Ovary (tissue), 10 donors: ENCODE measurements at places on chromosomes 1 and 21. TPM values are rescaled to one million over a fixed set of nuclear protein-coding genes. Genes with fewer than 3 reads are reported as not detected.

- no peak overlapping the region for H3K27ac ChIP-seq
- peaks cover 2% of the 10 kb centered on the region for H3K4me1 ChIP-seq
- no peaks in the 10 kb centered on the region for H3K27me3 ChIP-seq
Measured at GRCh38 chr21:28737674-28738419, 254.8 kb downstream of the LTN1 start.

DNA sequence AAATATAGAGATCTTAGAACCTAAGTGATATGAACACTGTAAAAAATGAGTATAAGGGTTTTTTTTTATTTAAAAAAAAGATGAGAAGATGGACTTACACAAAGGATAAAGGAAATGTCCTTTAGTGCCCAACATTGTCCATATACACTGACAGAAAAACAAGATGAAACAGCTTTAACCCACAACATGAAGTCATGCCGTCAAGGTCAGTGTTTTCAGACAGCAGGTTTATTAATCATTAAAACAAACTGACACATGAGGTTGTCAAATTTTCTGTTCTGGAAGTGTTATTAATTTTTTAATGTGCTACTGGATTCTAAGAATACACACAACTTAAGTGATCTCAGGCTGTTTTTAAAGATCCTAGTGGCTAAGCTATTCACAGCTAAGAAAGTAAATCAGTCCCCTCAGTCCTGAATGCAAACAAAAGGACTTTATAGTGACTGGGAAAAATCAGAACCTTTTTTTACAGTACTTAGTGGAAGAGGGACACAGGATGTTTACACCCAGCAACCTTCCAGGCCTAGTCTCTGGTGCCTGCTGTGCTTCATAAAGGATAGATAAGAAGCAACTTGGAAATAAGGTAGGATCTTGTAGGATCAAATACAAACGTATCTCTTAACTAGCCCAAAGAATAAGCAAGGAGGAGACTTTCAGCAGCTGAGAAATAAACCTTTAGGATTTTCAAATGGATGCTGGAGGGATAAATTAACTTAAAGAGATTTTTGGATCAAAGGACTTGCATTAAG, 21.9 kb upstream of the PKN2 start:
- no peak overlapping the region for H3K4me3 ChIP-seq
- no peaks in the 10 kb centered on the region for H3K27me3 ChIP-seq
- H3K4me1 ChIP-seq = no peaks in the 10 kb centered on the region
- H3K36me3 ChIP-seq = no peaks in the 10 kb centered on the region
- DNase-seq = no peak

GRCh38 chr1:107831921-107832320, 133.1 kb downstream of the VAV3 start:
- DNase-seq = no peak
- H3K27ac ChIP-seq = no peak overlapping the region
- no peaks in the 10 kb centered on the region for H3K36me3 ChIP-seq
- H3K4me1 ChIP-seq = no peaks in the 10 kb centered on the region
- no peak overlapping the region for H3K4me3 ChIP-seq

- no peaks in the 10 kb centered on the region for H3K36me3 ChIP-seq
- H3K4me1 ChIP-seq = no peaks in the 10 kb centered on the region
- H3K4me3 ChIP-seq = no peak overlapping the region
Measured at GRCh38 chr1:172670791-172671190, 11.9 kb downstream of the FASLG start.

GRCh38 chr1:212529211-212529741, 79.3 kb upstream of the ATF3 start:
- H3K36me3 ChIP-seq = no peaks in the 10 kb centered on the region
- H3K27ac ChIP-seq = no peak overlapping the region
- no peaks in the 10 kb centered on the region for H3K4me1 ChIP-seq

GRCh38 chr1:224528900-224529299, 87.2 kb upstream of the CNIH3 start:
- no peak for DNase-seq
- no peaks in the 10 kb centered on the region for H3K27me3 ChIP-seq
- H3K27ac ChIP-seq = no peak overlapping the region
- H3K4me1 ChIP-seq = peaks cover 1% of the 10 kb centered on the region
- H3K4me3 ChIP-seq = no peak overlapping the region

DNA sequence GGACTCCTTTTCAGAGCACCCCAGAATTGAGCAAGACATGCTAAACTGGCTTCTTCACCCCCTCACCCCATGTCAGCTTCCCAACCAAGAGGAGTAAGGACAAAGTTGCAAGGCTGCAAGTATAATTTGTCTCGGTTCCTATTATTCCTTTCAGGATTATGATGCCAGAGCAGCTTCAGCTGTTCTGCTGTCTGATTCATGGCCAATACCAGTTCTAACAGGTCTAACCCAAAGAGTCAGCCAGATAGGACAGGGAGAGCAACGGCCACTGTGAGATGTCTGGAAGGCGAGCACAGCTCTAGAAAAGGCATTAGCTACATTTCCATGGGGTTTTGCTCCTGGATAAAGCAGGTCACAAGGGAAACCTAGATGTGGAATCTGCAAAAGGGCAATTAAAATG, 53.3 kb upstream of the HOOK1 start:
- no peaks in the 10 kb centered on the region for H3K27me3 ChIP-seq
- no peak for DNase-seq
- H3K36me3 ChIP-seq = no peaks in the 10 kb centered on the region
- peaks cover 2% of the 10 kb centered on the region for H3K4me1 ChIP-seq

- no peak overlapping the region for H3K27ac ChIP-seq
Measured at GRCh38 chr1:232695621-232696385, 65.9 kb upstream of the SIPA1L2 start.

GRCh38 chr1:48908606-48909005, 131.9 kb upstream of the BEND5 start:
- H3K27ac ChIP-seq = no peak overlapping the region
- no peaks in the 10 kb centered on the region for H3K4me1 ChIP-seq
- H3K4me3 ChIP-seq = no peak overlapping the region
- no peaks in the 10 kb centered on the region for H3K36me3 ChIP-seq
- no peak for DNase-seq

DNA sequence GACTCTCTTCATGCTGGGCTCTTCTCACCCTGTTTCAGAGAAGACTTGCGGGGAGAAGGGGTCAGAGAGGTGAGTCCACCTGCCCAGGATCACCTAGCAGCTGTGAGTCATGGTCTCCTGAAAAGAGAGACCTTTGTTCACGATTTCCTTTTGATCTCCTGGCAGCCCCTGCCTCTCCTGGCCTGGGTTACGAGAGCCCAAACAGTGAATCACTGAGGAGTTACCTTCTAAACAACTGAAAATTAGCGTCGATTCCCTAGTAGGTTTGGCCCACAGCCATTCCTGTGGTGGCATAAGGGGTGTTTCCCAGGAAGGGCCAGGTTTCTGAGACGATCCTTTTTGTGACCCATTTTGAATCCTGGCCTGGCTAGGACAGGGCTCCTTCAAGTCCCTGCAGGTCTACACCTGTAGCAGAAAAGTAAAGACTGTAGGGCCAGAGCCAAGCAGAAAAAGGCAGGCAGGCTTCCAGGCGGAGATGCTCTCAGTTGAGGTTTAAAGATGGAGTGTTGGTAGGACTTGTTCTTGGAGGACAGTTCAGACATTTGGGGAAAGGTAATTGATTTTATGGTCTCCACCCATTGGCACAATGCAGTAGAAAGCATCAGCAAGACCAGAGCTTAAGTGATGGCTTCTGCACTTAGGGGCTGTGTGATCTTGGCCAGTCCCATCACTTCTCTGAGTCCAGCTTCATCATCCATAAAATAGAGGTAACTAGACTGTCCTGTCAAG, 2.1 kb upstream of the PLA2G2E start:
- no peak overlapping the region for H3K27ac ChIP-seq
- H3K27me3 ChIP-seq = no peaks in the 10 kb centered on the region
- no peaks in the 10 kb centered on the region for H3K36me3 ChIP-seq
- DNase-seq = no peak
- H3K4me3 ChIP-seq = no peak overlapping the region

DNA sequence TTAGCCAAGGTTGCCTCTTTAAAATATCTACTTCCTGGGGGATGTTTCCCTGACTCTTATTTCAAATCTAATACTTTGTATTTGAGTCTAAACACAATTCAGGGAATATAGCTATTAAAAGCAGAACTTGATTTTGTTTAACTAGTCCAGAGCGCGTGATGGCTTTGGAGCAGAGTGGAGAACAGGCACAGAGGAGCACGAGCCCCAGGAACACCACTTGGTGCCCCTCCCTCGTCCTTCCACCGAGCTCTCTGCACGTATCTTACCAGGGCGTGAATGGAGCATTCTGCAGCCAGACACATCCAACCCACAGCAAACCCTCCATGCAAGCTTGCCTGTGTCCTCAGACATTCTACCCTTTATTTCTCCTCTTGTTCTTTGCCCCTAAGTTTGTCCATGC, 14.1 kb downstream of the KIF26B start:
- no peak for DNase-seq
- H3K27ac ChIP-seq = no peak overlapping the region
- no peak overlapping the region for H3K4me3 ChIP-seq

- no peaks in the 10 kb centered on the region for H3K36me3 ChIP-seq
- no peak overlapping the region for H3K4me3 ChIP-seq
- no peaks in the 10 kb centered on the region for H3K4me1 ChIP-seq
Measured at GRCh38 chr21:29499734-29500343, 201.1 kb downstream of the BACH1 start.

- peaks cover 12% of the 10 kb centered on the region for H3K4me1 ChIP-seq
- H3K27ac ChIP-seq = peak overlapping the region; percentile 76
- H3K4me3 ChIP-seq = no peak overlapping the region
- DNase-seq = no peak
- H3K36me3 ChIP-seq = no peaks in the 10 kb centered on the region
Measured at GRCh38 chr1:162626094-162626493, 6.2 kb upstream of the DDR2 start.

- DNase-seq = no peak
- H3K36me3 ChIP-seq = no peaks in the 10 kb centered on the region
- H3K4me3 ChIP-seq = no peak overlapping the region
- no peak overlapping the region for H3K27ac ChIP-seq
Measured at GRCh38 chr1:50701706-50702317, 258.3 kb downstream of the FAF1 start.

- H3K27ac ChIP-seq = peak overlapping the region; percentile 100
- no peak for DNase-seq
- H3K27me3 ChIP-seq = no peaks in the 10 kb centered on the region
- H3K4me1 ChIP-seq = peaks cover 4% of the 10 kb centered on the region
- no peaks in the 10 kb centered on the region for H3K36me3 ChIP-seq
Measured at GRCh38 chr1:40692429-40692895, 958 bp downstream of the NFYC start.

- DNase-seq = no peak
- H3K27ac ChIP-seq = no peak overlapping the region
- H3K36me3 ChIP-seq = no peaks in the 10 kb centered on the region
- no peaks in the 10 kb centered on the region for H3K27me3 ChIP-seq
- peaks cover 10% of the 10 kb centered on the region for H3K4me1 ChIP-seq
- no peak overlapping the region for H3K4me3 ChIP-seq
Measured at GRCh38 chr1:234881893-234882771, 246.5 kb downstream of the TOMM20 start.

DNA sequence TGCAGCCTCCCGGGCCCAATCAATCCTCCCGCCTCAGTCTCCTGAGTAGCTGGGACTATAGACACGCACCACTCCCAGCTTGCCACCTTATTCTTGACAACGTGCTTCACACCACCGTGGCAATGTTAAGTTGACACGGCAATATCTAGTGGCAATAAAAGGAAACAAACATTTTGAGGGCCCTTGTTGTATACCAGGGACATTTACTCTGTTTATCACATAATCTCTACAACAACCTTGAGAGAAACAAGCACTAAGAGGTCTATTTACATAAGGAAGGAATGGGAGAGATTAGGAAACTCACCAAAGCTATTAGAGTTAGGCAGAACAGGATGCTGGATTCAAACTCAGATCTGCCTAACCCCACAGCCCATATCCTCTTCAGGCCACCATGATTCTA, 3.1 kb downstream of the KLHDC8A start:
- H3K36me3 ChIP-seq = no peaks in the 10 kb centered on the region
- peaks cover 16% of the 10 kb centered on the region for H3K4me1 ChIP-seq
- no peak for DNase-seq
- H3K27ac ChIP-seq = no peak overlapping the region
- no peak overlapping the region for H3K4me3 ChIP-seq

- no peak overlapping the region for H3K4me3 ChIP-seq
- no peak overlapping the region for H3K27ac ChIP-seq
- no peaks in the 10 kb centered on the region for H3K27me3 ChIP-seq
- H3K4me1 ChIP-seq = peaks cover 9% of the 10 kb centered on the region
- H3K36me3 ChIP-seq = no peaks in the 10 kb centered on the region
Measured at GRCh38 chr1:111596499-111596898, 23.1 kb upstream of the RAP1A start.

DNA sequence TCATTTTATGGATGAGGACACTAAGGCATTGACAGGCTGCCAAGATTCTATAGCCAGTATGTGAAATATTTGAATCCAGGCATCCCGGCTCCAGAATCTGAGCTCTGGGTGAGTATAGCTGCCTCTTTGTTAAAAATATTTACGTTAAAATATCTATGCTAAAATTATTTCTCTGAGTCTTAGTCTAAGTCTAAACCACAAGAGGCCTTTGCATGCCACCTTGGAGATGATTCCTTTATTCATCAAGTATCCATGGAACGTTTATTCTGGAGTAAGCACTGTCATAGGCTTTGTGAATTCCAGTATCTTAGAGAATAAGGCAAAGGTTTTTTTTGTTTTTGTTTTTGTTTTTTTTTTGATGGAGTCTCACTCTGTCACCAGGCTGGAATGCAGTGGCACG, 116.4 kb downstream of the GREM2 start:
- H3K36me3 ChIP-seq = no peaks in the 10 kb centered on the region
- no peak overlapping the region for H3K27ac ChIP-seq
- no peaks in the 10 kb centered on the region for H3K4me1 ChIP-seq
- no peak for DNase-seq
- no peaks in the 10 kb centered on the region for H3K27me3 ChIP-seq

- H3K27me3 ChIP-seq = no peaks in the 10 kb centered on the region
- H3K27ac ChIP-seq = no peak overlapping the region
- H3K4me3 ChIP-seq = no peak overlapping the region
- no peak for DNase-seq
- no peaks in the 10 kb centered on the region for H3K4me1 ChIP-seq
- H3K36me3 ChIP-seq = no peaks in the 10 kb centered on the region
Measured at GRCh38 chr1:26986658-26987057, 6.8 kb upstream of the TRNP1 start.

GRCh38 chr1:232416026-232416568, 213.8 kb downstream of the SIPA1L2 start:
- no peak for DNase-seq
- no peaks in the 10 kb centered on the region for H3K27me3 ChIP-seq
- H3K4me1 ChIP-seq = no peaks in the 10 kb centered on the region
- no peaks in the 10 kb centered on the region for H3K36me3 ChIP-seq

DNA sequence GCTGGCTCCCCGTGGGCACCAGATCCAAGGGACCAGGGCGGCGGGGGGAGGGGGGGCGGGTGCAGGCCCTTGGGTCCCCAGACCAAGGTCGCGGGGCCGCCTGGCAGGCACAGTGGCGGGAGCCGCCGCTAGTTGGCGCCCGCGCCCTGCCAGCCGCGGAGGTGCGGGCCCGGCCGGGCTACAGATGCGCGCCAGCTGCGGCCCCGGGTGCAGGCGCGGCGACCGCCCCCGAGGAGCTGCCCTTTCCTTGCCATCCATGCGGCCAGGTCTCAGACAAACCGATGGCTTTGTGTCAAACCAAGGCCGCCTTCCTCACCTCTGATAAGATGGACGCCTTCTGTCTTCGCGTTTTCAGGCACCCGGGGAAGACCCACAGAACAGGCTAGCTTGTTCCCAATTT, 2.2 kb upstream of the RUNX3 start:
- DNase-seq = no peak
- no peaks in the 10 kb centered on the region for H3K36me3 ChIP-seq
- no peaks in the 10 kb centered on the region for H3K4me1 ChIP-seq
- no peak overlapping the region for H3K4me3 ChIP-seq
- no peaks in the 10 kb centered on the region for H3K27me3 ChIP-seq

TRIM45 gene
- 7.7 TPM for total RNA-seq

SLC44A5 gene
- total RNA-seq = 2.5 TPM

TFAP2E gene
- total RNA-seq = 1.6 TPM

KRTAP19-3 gene
- total RNA-seq = not detected

RAD54L gene
- 0.97 TPM for total RNA-seq

RER1 gene
- 119 TPM for total RNA-seq

ZFYVE9 gene
- total RNA-seq = 33.4 TPM
